Caki2 (cell line): ENCODE measurements at places on chromosomes 6 and 20. TPM values are rescaled to one million over a fixed set of nuclear protein-coding genes. Genes with fewer than 3 reads are reported as not detected.
A peak's percentile ranks its signal among the peaks of the same experiment; 100 is the strongest.

DNA sequence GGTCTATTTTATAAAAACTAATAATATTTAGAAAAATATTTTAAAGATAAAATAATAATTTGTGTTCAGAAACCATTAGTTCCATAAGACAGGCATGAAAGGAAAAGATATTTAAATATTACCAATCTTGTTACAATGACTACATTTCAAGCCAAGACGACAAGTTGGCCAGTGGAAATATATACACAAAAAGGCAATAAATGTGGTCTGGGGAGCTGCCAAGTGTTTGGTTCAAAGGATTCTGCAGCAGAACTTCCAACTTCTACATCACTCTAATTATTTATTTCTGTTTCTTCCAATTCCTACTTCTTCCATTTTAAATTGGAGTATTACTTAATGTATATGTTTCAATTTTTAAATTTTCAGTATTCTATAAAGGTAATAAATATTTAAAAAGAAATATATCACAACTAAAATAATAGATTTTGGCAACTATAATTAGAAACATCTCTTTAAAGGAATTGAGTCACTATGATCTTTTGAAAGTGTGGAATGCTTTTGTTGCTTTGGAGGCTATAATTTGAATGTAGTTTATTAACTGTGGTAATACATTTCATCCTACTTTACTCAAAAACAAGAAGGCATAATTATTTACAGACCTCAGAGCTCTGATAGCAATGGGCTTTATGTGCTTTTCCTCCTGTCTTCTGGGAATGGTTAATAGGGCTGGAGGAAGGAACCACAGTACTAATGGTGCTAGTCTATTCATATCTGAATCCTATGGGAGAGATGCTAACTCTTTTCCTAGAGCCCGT, 129.7 kb upstream of the FAM184A start:
- DNase-seq = no peak

The TSHZ2 gene
- total RNA-seq = 0.23 and 4.1 TPM in 2 replicates

The CASP8AP2 gene
- total RNA-seq = 9.7 and 11.3 TPM in 2 replicates

- peak; percentile 12 for DNase-seq
Observed at GRCh38 chr6:35181308-35181932, 32.3 kb upstream of the SCUBE3 start.

- DNase-seq = peak; percentile 62
Observed at GRCh38 chr6:157613011-157613522, 210.0 kb upstream of the SNX9 start.

The NDUFAF5 gene
- 13.1 and 49.7 TPM in 2 replicates for total RNA-seq

The TXLNB gene
- not detected in 2 replicates for total RNA-seq

The ASIP gene
- total RNA-seq = not detected in 2 replicates

The MICAL1 gene
- total RNA-seq = 13.5 and 23.9 TPM in 2 replicates

GRCh38 chr6:24524805-24525204, 30.0 kb downstream of the ALDH5A1 start:
- DNase-seq = peak; percentile 60
